ENCODE measurements at places on chromosomes 11 and 22.

GRCh38 chr11:122367809-122368231 lies 251.8 kb upstream of the BLID start:
- DNase-seq: no peak

- DNase-seq: no peak
Observed at GRCh38 chr11:19713196-19714021, 772 bp downstream of the NAV2 start.

DNA sequence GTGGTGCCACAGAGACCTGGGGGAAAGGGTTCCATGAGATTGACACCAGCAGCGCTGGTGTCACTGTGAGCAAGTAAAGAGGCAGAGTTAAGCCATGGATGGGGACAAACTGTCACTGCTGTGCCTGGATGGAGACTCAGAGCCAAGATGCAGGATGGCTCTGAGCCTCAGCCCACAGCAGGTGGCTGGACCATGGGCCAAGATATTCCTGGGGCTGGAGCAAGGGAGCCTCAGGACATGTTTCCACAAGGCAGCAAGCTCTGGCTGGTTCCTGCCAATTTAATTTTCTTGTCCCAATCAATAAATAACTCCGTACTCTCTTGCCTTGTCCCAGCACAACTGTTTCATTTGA lies 23.0 kb downstream of the MYO18B start:
- no peak for DNase-seq

DNA sequence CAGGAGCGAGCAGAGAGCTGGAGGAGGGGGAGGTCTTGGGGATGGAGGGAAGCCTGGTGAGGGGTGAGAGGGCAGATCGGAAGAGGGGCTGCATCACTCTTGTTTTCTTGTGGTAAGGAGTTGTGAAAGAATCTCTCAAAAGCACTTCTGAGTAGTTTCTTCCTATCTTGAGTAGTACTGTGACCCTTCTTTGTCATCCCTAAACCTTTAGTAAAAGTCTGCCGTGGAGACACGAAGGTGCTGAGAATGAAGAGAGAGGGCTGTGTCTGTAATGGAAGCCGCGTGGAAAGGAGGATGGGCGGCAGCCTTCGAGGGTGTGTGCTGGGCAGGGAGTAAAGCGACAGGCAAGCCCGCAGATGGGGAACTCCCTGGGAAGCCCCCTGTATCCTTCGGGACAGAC lies 237.8 kb downstream of the TBC1D22A start:
- no peak for DNase-seq

DNA sequence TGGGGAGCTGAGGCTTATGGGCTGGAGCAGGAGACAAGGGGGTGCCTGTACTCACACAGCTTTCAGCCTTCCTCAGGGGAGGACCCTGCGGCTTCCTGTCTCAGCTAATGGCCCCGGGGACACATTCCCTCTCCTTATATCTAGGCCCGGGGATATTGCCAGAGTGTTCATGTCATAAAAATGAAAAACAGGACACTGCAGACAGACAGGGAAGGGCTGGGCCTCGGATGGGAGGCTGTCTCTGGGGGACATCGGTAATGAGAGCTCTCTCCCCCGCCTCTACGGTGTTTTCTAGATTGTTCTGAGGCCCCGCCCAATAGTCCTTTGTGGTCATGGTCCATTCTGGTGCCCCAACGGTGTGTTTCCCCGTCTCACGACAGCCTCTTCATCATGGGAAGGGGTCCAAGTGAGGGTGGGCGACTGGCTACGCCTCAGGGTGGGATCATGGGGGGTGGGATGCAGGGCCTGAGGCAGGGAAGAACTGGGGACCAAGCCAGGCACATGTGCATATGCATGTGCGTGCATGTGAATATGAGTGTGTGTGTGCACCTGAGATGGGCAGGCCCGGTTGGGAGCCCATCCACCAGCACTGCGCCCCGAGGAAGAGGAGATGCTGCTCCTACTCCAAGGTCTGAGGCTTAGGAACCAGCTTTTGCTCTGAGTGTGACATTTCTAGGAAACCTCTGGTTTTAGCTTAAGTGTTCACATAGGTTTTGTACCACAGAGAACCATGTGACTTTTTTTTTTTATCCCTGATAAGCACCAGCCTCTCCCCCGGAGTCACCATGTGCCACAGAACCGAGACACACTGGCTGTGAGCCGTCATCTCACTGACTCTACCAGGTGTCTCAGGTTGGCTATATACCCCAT lies 5.3 kb downstream of the ARVCF start:
- no peak for DNase-seq

- DNase-seq: no peak
Observed at GRCh38 chr11:18853086-18853720, 61.6 kb upstream of the PTPN5 start.

GRCh38 chr11:96391698-96392307 lies 2.0 kb downstream of the JRKL start:
- DNase-seq: no peak

DNA sequence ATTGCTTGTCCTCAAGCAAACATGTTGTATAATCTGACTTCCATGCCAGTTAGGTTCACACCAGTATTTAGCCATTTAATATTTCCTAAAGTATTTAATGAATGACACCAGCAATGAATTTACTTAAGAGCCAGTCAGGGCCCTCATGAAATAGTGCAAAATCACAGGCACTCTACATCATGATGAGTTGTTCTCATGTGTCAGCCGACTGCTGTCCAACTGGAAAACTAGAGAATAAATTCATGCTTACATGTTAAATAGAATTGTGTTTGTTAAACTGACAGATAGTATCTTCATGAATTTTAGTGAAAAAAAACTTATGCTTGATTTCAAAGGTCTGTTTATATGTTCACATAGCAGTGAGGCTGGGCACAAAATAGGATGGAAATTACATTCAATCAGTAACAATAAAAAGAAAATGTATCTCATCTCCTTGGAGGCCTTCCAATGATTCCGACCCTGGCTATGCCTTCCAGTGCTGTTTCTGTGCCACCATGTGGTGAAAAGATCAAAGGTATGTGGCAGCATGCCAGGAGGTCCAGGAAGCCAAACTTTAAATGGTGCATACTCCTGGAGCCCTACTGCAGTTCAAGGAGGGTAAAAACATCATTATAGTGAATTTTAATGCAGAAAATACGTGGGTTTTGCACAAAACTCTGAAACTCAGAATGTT lies 45.2 kb downstream of the CTSC start:
- DNase-seq: no peak

DNA sequence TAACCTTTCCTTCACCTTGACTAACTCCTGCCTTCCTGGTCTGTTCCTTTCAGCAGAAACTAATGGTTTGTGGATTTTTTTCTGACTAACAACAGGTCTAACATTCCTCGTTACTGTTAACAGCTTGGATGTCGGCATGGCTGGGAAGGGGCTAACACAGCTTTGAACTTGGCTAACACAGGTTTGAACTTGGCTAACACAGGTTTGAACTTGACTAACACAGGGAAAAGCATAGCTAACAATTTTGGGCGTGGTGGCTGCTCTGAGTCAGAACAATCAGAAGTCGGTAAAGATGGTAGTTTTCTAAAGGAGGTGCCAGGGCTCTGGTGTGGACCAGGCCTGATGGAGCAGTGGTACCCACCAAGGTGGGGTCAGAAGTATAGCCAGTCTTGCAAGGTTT lies 16.1 kb downstream of the MIAT start:
- no peak for DNase-seq

GRCh38 chr22:23385678-23386631 lies 194.1 kb downstream of the IGLL1 start:
- peak; percentile 83 for DNase-seq

GRCh38 chr22:35203583-35203982 lies 53.7 kb upstream of the HMGXB4 start:
- DNase-seq: no peak

GRCh38 chr22:44729391-44730021 lies 22.9 kb upstream of the ARHGAP8 start:
- DNase-seq: no peak

GRCh38 chr11:11476971-11477645 lies 124.1 kb upstream of the CSNK2A3 start:
- DNase-seq: no peak

GRCh38 chr11:130390071-130390758 lies 38.2 kb downstream of the ADAMTS8 start:
- no peak for DNase-seq

- no peak for DNase-seq
Observed at GRCh38 chr11:64638018-64638665, 47.1 kb downstream of the SLC22A12 start.

DNA sequence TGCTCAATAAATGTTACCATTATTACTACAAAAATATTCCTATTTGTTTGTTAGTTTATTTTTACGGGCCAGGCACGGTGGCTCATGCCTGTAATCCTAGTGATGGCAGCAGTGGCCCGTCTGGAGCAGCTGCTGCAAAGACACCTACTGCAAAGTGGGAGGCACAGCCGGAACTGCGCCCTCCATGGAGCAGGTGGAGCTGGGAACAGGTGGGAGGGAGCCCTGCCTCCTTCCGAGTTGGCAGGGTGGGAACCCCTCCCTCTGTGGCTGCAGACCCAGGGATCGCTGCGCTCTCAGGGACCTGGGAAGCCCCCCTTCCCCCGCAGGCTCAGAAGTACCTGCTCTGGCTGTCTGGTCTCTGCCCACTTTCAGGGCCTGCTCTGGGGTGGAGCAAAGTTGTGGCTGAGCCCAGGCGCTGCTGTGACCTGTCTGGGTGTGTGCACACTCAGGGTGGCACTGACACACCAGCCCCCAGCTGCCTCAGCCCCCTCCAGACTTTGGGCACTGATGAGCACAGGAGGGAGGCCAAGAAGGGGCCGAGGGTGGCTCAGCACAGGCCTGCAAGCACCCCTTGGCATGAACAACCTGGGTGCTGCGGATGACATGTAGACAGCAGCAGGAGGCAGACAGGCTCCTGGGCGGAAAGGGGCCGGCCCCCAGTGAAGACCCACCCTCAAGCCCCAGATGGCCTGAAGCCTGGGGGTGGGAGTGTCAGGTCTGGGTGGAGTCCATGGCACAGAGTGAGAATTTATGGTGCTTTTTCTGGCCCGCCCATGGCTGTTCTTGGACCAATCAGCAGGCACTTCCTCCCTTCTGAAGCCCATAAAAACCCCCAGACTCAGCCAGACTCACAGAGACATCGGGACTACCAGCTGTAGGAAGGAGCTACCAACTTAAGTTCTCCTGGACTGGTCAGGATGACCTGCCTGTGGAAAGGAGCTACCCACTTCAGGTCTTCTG lies 103.7 kb upstream of the CLMP start:
- DNase-seq: no peak

DNA sequence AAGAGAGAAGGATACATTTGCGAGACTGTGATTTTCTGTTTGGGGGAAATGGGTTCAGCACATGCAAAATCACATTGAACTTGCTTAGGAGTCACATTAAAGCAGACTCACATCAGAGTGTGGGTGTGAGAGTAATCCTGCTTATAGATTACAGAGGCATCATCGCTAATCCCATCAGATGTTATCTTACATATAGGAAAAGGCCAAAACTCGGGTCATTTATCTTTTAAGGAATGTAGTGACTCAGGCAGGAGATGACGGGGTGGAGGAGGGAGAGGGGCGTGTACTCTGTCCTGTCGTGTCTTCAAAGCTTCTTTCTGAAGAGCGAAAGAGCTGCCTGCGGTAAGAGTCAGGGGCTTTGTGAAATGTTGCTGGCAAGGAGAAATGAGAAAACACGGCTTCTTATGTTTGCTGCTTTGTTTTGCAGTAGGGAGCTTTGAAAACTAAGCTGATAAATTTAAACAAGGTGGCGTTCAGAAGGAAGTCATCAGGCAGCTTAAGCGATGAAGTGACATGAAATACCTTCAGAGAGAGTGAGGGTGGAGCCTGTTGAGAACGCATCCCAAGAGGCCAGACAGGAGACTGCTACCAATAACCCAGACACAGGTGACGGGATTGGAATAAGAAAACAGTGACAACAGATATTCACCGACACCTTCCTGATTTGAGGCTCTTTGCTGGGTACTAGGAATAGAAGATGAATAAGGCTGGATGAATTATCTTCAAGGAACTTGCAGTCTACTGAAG lies 2.2 kb upstream of the C11orf16 start:
- DNase-seq: no peak

GRCh38 chr22:24093855-24094254 lies 82.8 kb downstream of the CABIN1 start:
- DNase-seq: no peak

DNA sequence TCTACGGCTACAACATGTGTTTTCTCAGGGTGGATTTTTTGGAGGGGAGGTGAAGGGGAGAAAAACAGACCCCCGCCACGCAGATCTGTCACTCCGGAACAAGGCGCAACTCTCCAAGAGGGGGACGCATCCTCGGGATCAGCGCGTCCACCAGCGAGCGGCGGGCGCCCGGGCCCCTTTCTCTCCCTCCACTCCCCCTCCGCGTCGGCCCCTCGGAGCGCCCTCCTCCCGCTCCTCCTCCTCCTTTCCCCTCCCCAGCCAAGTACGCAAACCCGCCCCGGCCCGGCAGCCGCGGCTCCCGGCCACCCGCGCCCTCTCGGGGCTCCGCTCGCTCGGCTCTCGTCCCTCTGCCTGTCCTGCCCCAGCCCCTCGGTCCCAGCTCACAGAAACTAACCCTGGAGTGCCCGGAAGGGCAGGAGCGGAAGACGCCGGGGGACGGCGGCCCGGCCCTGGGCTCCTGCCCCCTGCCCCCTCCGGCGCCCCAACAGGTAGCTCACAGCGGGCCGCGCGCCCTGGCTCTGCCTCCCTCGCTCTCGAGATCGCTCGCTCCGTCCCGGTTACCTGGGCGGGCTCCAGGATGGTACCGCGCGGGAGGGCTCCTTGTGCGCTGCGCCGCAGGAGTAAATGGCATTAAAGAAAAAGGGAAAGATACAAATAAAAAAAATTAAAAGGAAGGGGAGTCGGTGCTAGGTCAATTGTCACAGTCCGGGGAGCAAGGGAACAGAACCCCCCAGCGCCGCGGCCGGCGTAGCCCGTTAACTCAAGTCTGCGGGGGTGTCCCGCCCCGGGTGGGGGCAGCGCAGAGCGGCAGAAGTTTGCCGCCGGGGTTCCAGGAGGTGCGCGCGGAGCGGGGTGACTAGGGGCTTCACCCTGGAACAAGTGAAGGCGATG lies 131.4 kb upstream of the C11orf58 start:
- DNase-seq: no peak

- DNase-seq: no peak
Observed at GRCh38 chr11:69799582-69799981, 19.6 kb downstream of the FGF3 start.

GRCh38 chr11:117770061-117770460 lies 27.0 kb downstream of the DSCAML1 start:
- no peak for DNase-seq

DNA sequence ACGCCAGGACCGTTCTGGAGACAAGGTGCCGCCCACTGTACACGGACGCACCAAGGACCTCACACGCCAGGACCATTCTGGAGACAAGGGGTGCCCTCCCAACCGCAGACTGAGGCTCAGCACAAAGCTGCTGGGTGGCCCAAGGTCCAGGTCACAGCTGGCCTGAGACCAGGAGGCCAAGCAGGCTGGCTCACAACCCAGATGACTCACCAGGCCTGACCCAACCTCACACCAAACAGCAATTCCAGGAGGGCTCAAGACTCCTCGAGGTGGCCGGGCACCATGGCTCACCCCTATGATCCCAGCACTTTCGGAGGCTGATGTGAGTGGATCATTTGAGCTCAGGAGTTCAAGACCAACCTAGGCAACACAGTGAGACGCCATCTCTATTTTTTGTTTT lies 14.8 kb downstream of the BRD1 start:
- no peak for DNase-seq

Measured in stimulated activated CD4-positive, alpha-beta T cell treated with anti-CD3 and anti-CD28 coated beads, TNF-alpha, amount 100 ng/mL, for 1 hour (primary cell).